ENCODE measurements at places on chromosomes 7 and 10. TPM values are rescaled to one million over a fixed set of nuclear protein-coding genes. Genes with fewer than 3 reads are reported as not detected.

DNA sequence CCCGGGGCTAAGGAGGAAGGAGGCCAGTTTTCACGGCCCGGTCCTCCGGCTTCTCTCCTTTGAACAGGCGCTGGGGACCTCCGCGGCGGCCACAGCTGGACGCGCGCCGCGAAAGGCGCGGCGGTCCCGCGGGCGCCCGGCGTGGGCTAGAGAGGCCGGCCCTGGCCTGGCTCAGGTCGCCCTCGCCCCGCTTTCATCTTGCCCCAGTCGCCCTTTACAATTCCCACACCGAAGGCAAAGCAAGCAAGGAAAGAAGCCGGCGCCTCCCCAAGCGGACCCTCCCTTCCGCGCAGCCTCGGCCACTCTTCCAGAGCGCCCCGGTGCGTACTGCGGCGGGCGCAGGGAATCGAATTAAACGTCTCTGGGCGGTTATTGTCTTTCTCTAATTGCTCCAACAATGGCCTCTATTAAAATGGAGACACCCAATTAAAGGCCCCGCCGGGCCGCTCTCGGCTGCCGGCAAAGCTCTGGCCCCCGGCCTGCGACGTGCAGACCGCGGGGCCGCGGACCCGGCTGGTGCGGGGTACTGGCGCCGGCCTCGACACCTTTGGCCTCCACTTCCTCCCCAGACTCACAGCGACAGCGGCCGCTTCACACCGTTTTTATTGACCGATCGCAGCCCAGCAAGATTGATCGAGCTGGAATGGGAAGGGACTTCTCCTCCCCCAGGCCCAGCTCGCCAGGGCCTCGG, 4.5 kb upstream of the GATA3 start:
- no peak for DNase-seq

DNA sequence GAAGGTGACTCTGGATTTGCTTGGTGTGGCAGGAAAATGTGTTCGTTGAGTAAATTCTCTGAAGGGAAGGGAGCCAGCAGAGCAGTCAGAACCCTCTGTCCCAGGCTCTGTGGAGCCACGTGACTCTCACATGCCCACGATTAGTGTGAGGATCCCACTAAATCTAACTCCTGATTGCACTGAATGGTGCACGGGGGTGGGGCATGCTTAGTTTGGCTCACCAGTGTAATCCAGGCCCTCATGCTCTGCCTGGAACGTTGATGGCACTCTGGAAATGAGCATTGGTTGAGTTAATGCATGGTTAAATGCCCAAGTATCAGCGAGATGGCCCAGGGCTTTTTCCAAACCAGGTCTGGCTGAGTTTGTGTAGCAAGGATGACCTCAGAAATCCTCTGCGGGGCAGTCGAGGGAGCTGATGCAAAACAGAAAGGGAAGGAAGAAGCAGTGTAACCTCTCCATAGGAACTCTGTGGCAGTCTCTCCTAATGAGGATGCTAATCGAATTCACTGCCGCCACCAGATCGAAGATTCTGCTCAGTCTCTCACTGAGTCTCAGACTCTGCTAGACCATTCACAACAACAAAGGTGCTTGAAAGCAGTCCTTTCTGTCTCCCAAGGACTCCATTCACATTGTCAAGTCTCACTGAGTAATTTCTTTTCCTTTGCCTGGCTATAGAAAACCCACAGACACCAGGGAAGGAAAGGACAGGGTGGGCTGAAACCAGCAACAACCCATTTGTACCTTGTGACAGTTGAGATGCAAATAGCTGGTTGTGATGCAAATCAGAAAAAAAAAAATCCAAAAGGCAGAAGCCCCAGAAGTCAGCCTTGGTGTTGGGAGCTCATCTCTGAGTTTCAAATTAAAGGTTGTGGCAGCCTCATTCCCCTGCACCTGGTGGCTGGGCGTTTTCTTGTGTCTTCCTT, 98.1 kb downstream of the C10orf105 start:
- no peak for DNase-seq

- no peak for DNase-seq
Measured at GRCh38 chr7:44065431-44066110, at the start of gene PGAM2. TSS of gene PGAM2 (minus strand) at chr7:44065567. CDS start at chr7:44065529, 38 bp downstream.

DNA sequence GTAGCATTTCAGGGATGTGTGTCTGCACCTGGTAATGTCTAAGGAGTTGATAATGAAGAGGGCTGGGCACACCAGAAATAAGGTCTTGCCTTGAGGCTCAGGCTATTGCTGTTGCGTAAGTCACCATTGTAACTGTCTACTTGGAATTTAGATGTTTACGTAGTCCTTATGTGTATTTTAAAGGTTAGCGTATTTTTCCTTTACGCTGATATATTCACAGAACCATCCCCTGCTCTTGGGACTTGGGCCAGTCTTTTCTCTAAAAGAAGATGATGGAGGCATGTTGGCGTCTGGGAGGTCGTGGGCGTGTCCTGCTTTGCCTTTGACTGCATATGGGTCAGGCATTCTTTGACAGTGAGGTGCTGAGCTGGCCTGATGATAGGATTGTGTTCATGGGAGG, 14.7 kb downstream of the WDR37 start:
- no peak for DNase-seq

- DNase-seq = no peak
Measured at GRCh38 chr10:126843299-126843934, 61.8 kb upstream of the DOCK1 start.

GRCh38 chr10:101655570-101655969, 39.4 kb downstream of the FBXW4 start:
- DNase-seq = no peak

GRCh38 chr7:156493942-156494341, 146.6 kb upstream of the RNF32 start:
- no peak for DNase-seq

DNA sequence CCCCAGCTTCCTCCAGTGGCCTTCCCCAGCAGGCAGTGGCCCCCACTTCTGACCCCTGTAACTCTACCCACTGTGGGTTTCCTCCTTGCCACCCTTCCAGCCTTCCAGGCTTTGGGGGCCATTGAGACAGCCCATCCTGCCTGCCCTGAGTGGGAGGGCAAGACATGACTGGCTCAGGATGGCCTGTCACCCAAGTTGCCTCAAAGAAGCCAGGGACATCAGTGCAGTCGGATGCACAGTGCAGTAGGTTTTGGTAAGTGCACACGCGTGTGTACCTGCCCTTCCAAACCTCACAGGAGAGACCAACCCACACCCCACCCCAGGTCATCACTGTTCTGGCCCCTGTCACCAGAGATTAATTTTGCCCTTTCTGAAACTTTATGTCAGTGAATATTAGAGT, 22.7 kb downstream of the ZMIZ2 start:
- no peak for DNase-seq

GRCh38 chr10:7302392-7302906, 108.4 kb downstream of the SFMBT2 start:
- DNase-seq = no peak

- DNase-seq = no peak
Measured at GRCh38 chr7:24346129-24346528, 62.1 kb downstream of the NPY start.

GRCh38 chr10:97490592-97490991, 7.6 kb downstream of the MMS19 start:
- no peak for DNase-seq

- DNase-seq = no peak
Measured at GRCh38 chr7:13742126-13742525, 247.3 kb downstream of the ETV1 start.

DNA sequence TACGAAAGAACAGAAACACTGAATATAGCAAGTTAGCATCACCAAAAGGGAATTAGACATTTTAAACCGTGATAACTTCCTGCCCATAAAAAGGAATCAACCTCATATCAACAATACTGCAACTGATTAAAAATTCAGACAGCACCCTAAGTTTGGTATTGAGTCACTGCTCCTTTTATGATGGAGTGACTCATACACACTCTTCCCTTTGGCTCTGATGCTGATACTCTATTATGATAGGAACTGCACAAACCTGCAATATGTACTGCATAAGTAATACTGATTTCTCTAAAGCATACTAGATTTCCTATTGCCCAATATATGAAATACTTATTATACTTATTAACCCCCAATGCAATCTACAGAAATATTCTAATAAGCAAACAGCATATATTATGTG, 118.7 kb downstream of the PARD3 start:
- no peak for DNase-seq

DNA sequence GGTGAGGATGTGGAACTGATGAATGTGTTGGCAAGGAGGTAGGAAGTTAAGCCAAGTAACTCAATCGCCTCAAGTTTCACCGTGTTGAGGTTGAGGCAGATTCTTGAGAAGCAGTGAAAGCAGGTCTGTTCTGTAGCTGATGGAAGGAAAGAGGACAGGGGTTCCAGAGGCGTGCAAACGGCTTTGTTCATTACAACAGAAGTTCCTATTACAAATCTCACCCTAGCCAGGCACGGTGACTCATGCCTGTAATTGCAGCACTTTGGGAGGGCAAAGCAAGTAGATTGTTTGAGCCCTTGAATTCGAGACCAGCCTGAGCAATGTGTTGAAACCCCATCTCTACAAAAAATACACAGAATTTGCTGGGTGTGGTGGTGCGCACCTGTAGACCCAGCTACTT, 36.9 kb upstream of the PTF1A start:
- no peak for DNase-seq

DNA sequence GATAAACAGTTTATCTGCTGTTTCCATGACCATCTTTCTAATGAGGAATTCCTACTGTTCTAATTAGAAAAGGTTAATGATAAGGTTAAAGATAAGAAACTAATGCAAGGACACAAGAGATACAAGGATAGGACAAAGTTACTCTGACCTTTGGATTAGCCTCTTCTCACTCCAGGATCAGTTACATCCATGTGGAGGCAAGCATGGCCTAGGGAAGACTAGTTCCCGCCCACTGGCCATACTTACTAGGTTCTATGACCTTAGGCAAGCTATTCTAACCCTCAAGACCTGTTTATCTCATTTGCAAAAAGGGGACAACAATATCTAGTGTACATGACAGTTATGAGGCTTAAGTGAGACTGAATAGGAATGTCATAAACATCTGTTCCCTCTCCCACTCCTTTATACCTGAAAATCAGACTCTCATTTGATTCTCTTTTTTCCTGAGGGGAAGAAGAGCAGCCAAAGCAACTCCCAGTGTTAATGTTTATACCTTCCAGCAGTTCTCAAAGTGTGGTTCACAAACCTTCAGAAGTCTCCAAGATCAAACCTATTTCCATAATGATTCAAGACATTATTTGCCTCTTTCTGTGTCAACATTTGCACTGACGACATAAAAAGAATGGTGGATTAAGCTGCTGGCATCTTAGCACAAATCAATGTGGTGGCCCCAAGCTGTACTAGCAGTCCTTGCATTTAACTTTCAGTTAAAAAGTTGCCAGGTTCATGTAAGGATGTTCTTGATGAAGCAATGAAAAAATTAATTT, 72.0 kb downstream of the SRPK2 start:
- DNase-seq = no peak

- no peak for DNase-seq
Measured at GRCh38 chr7:77684030-77684429, 12.2 kb upstream of the RSBN1L start.

DNA sequence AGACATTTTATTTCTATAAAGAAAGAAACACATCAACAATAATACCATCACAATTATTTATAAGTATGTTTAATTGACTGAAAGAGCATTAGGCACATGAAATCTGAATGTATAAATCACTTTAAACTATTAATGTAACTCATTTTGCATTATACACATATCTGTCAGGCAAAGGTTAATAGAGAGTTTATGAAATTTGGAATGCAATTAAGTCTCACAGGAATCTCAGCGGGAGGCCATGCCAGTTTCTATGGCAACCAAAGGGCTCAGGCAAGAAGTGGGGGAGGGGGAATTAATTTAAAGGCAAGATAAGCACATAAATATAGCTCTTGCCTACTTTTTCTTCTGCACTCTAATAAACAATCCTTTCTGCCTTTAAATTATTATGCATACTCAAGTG, 152.6 kb downstream of the SLC16A9 start:
- DNase-seq = no peak

GRCh38 chr10:88990384-88991160, at the start of gene FAS:
TSS of gene FAS (plus strand) at chr10:88990798. CDS start at chr10:88990877, 79 bp downstream.
- DNase-seq = peak; percentile 57

DNA sequence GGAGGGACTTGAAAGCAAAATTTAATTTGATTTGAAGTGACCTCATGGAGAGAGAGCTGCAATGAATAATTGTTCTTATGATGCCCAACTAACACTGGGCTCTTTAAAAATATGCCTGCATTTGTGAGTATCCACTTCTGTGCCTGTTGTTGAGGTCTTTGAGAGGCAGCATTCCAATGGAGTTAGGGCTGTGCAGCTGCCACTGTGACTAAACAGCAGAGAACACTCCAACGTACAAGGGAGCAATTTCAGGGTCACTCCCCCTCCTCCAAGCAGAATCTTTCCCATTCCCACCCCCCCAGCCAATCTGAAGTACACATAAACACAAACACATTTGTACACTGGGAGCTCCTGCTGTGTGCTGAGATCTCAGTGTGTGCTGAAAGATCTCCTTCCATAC, 28.0 kb upstream of the GSAP start:
- DNase-seq = no peak

DNA sequence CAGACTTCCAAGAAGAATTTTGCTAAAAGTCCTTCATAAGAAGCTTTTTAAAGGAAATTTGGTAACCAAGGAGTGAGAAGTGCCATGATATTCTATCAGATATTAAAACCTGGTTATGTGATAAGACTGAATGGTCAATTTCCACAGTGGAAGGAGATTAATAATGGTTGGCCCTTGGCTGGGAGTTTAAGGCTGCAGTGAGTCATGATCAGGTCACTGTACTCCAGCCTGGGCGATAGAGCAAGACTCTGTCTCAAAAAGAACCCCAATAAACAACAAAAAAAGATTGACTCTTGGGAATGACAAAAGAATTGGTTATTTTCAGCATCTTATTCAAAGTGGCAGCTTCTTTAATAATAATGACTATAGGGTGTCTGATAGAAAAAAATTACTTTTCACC, 37.2 kb downstream of the EXOC4 start:
- DNase-seq = no peak

- no peak for DNase-seq
Measured at GRCh38 chr10:103540722-103541121, 47.2 kb downstream of the NEURL1 start.

- DNase-seq = no peak
Measured at GRCh38 chr7:55490099-55490498, 82.2 kb downstream of the VOPP1 start.

DNA sequence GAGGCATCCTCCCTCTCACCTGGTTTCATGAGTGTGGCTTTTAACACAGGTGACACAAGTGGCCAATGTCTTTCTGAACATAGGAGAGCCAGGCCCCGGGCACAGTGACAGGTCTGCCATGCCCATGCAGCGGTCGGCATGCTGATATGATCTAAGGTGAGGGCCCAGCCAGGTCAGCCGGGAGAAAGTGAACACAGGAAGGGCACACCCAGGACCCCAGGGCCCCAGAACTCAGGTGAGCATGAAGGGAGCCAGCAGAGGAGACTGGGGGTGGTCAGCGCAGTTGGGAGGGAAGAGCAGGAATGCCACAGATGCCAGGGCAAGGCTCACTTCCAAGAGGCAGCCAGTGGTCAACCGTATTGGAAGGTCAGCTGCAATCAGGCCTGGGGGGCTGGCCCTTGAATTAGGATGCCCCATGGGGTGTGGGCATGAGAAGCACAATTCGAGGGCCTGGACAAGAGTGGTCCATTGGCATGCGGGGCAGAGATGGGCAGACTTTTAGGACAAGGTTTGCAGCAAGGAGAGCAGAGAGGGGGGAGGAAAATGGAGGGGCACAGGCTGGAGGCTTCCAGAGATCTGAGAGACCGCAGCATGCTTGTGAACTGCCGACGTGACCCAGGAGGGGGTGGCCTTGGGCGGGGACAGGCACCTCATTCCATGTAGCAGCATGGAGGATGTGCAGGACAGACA, 3.9 kb upstream of the INPP5A start:
- no peak for DNase-seq

Gene OR6V1
- not detected for total RNA-seq

Gene CREB5
- 87.0 TPM for total RNA-seq

Gene CASD1
- total RNA-seq = 19.6 TPM

Gene HOXA13
- total RNA-seq = not detected

Gene STEAP2
- total RNA-seq = 84.7 TPM

Gene HPSE2
- total RNA-seq = 0.47 TPM

Gene FRAT2
- total RNA-seq = 12.2 TPM
